Osteoblast (primary cell): ENCODE measurements at places on chromosomes 3 and 15. TPM values are rescaled to one million over a fixed set of nuclear protein-coding genes. Genes with fewer than 3 reads are reported as not detected.
A peak's percentile ranks its signal among the peaks of the same experiment; 100 is the strongest.

The PLAAT1 gene
- total RNA-seq = under 0.01 TPM in 1 of 2 replicates, not detected in the other

The NPHP3 gene
- total RNA-seq = 41.3 and 44.2 TPM in 2 replicates

DNA sequence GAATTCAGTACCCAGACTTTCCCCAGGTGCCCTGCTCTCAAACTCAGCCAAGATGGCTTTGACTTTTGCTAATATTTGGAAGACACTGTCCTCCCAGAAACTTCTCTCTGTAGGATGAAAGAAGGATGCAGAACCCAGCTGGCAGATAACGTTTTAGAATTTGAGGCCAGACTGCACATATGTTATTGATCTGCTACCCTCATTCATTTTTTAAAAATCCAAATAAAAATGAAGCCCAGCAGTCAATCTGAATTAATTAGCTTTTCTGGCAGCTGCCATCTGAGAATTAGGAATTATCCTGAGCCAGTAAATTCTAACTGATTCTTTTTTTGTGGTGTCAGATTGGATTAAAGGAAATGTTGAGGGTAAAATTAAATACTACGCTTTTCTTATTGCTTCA, 236.6 kb downstream of the PLCL2 start:
- no peak overlapping the region for H3K4me3 ChIP-seq
- no peaks in the 10 kb centered on the region for H3K27me3 ChIP-seq
- H3K36me3 ChIP-seq = no peaks in the 10 kb centered on the region
- no peaks in the 10 kb centered on the region for H3K4me1 ChIP-seq
- H3K27ac ChIP-seq = no peak overlapping the region
- no peak for DNase-seq

The CFAP100 gene
- total RNA-seq = not detected in 2 replicates

DNA sequence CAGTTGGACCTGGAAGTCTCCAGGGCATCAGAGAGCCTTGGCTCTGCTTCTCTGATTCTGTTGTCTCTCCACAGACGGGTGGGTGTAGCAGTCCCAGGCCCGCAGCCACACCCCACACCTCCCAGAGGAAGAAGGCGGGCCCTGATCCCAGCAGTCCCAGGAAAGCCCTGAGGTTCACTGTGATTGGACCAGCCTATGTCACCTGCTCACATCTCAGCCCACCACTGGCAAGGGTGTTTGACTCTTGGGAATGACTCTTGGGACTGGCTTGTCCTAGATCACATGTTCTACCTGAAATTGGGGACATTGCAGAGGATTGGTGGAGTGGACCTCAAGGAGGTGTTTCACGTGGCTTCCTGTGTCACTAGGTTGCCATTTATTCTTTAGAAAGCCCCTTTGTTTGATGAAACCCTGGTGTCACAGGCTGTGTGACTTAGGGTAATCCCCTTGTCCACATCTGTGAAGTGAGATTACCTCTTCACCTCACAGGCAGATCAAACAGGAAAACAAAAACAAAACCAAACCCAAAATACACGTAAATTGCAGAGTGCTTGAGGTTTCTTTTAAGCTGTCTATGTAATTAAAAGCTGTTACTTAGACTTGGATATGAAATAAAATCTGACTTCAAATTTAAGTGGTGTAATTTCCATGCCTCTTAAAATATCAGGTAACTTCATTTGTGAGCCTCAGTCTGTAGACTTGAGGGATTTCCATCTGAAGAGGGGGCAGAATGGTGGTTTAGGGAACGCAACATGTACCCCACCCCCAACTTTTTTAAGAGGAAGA, 26.7 kb downstream of the FLNB start:
- peak overlapping the region; percentile 77 for H3K27ac ChIP-seq
- H3K27me3 ChIP-seq = no peaks in the 10 kb centered on the region
- H3K36me3 ChIP-seq = no peaks in the 10 kb centered on the region
- DNase-seq = peak; percentile 13
- H3K4me3 ChIP-seq = no peak overlapping the region

The COLQ gene
- 1.4 and 1.5 TPM in 2 replicates for total RNA-seq

DNA sequence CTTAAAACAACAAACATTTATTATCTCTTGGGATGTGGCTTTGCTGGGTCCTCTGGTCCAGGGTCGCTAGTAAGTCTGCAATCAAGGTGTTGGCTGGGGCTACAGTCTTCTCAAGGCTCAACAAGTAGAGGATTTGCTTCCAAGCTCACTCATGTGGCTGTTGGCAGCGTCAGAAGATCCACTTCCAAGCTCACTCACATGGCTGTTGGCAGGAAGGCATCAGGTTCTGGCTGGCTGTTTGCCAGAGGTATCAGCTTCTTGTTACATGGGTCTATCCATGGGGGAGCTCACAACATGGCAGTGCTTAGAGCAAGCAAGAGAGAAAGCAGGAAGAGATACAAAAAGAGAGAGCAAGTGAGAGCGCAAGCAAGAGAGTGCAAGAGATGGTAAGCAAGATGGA, 15.0 kb upstream of the BNC1 start:
- no peak for DNase-seq
- no peaks in the 10 kb centered on the region for H3K27me3 ChIP-seq
- H3K36me3 ChIP-seq = no peaks in the 10 kb centered on the region
- no peak overlapping the region for H3K4me3 ChIP-seq

DNA sequence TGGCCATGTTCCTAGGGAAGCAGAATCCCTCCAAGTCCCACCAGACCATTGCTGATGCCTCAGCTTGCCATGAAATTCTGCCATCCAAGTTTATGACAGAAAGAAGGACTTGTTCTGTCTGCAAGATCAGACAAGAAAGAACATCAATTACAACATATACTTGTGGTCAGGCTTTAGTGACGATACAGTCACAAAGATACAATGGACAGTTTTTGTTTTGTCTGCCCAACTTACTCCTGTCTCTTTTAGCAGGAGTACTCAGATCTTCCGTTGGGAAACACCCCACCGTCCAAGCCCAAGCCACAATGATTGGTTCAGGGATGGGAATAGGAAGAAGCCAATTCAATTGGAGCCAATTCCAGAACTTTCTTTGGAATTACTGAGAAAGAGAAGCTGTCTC, 15.7 kb downstream of the KLHL6 start:
- no peaks in the 10 kb centered on the region for H3K27me3 ChIP-seq
- DNase-seq = no peak
- H3K36me3 ChIP-seq = no peaks in the 10 kb centered on the region
- H3K4me1 ChIP-seq = peaks cover 14% of the 10 kb centered on the region
